Activated T-cell treated with anti-CD3 and anti-CD28 coated beads, Interleukin-2, amount 50 U/mL, for 24 hours (primary cell): ENCODE measurements at places on chromosomes 6 and 20.

DNA sequence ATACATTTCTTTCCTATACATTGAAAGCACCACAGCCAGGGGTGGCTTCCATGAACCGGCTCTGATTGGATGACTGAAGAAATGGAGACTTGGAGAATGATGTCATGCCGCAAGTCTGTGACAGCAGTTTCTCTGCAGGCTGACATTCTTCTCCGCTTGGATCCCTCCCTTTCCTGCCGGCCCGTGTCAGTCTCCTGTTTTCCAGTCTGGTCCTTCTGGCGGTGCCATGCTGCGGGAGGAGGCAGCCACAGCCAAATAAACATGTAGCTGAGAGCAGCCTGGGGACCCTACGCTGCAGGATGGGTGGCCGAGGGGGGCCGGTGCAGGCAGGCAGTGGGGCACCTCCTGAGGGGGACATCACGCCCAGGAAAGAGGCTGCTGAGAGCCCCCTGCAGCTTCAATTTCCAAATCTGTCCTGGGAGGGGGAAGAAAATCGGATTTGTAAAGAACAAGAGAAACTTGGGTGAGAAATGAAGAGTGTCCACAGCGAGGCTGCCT lies 178.0 kb downstream of the TAF4 start:
- DNase-seq, result no peak

DNA sequence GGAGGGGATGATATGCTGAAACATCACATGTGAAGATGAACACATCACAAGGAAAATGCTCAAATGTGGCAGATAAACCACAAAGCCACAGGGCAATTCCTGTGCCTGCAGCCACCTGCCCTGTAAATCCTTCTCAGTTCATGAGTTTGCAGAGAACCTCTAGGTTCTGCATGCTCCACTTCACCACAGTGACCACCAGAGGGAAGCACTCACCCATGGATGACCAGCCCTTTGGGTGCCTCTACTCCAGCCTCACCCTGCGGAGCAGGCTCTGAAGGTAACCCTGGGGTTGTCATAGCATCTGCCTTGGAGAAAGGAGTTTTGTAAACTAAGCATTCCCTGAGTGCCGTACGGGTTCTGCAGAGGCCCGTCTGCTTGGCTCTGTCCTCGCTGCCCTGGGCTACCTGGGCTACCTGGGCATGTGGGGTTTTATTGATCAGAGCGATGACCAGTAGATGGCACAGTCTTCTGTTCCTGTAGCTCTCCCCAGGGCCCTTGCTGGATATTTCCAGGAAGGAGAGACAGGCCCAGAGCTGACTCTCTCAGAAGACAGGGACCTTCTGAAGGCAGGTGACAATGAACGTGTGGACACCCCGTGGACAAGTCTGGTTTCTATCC lies 31.7 kb upstream of the CST1 start:
- no peak for DNase-seq

- DNase-seq, result no peak
Measured at GRCh38 chr6:154382740-154383139, 26.1 kb upstream of the IPCEF1 start.

GRCh38 chr20:44780226-44780625 lies 30.1 kb downstream of the RIMS4 start:
- peak; percentile 37 for DNase-seq

GRCh38 chr6:33132081-33132524 lies 56.3 kb downstream of the HLA-DPB1 start:
- no peak for DNase-seq

GRCh38 chr6:10947966-10948365 lies 61.1 kb downstream of the SYCP2L start:
- DNase-seq, result no peak

DNA sequence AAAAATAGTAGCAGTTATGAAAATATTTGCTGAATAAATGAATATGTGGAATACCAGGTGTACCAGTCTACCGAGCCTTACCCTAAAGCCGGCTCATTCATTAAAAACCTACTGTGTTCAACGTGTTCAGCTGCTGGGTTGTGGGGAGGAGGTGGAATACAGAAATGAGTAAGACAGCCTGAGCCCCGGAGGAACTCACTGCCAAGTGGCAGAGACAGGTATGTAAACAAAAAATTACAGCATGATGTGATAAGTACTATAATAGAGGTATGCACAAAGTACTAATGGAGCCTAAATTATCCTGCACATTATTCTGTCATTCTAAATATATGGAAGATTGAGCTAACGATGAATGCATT lies 6.8 kb upstream of the ADTRP start:
- no peak for DNase-seq

DNA sequence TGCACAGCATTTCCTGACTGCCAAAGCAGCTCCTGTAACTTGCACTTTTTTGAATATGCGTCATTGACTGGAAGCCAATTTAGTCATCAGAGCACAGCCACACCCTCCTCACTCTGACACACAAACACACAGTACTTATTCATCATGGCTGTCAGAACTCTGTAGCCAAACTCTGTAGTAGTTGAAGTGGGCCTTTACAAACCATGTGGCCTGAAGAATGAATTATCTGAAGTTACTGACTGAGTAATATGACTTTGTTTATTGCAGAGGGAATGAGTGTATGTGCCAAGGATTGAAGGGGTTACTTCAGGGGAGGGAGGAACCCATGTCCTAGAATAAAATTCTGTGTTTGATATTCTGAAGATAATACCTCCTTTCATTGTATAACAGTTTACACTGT lies 102.7 kb downstream of the FIG4 start:
- DNase-seq, result no peak

- DNase-seq, result no peak
Measured at GRCh38 chr6:134720353-134721059, 229.4 kb downstream of the ALDH8A1 start.

DNA sequence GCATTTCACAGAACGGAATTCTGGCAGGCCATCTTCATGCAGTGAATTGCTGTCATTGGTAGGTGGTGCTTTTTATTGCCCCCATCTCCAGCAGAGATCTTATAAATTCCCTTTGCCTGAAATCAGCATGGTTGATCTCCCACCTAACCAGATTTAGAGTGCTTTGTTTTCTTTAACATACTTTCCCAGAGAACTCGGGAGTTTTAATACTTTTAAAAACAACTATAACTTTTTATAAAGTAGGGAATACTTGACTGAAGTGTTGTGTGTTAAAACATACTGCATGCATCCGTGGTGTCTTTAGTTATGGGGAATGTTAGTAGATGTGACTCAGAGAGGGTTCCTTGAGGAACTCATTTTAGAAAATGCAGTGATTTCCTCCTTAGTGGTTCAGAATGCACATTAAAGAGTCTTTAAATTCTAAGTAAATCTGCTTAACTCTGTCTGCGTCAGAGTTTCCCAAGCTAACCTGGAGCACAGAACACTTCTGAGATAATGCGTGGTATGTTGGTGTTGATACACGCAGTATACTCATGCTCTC lies 54.9 kb downstream of the AKAP12 start:
- DNase-seq, result no peak

DNA sequence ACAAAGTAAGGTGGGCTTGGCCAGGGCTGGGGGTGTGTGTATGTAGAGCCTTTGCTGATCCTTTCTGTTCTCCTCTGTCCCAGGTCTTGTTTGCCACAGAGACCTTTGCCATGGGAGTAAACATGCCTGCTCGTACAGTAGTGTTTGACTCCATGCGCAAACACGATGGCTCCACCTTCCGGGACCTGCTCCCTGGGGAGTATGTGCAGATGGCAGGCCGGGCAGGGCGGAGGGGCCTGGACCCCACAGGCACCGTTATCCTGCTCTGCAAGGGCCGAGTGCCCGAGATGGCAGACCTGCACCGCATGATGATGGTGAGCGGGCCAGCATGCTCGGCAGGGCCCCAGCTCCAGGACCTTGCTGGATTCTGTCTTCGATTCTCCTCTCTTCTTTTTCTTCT lies 6.2 kb downstream of the DXO start:
- no peak for DNase-seq

DNA sequence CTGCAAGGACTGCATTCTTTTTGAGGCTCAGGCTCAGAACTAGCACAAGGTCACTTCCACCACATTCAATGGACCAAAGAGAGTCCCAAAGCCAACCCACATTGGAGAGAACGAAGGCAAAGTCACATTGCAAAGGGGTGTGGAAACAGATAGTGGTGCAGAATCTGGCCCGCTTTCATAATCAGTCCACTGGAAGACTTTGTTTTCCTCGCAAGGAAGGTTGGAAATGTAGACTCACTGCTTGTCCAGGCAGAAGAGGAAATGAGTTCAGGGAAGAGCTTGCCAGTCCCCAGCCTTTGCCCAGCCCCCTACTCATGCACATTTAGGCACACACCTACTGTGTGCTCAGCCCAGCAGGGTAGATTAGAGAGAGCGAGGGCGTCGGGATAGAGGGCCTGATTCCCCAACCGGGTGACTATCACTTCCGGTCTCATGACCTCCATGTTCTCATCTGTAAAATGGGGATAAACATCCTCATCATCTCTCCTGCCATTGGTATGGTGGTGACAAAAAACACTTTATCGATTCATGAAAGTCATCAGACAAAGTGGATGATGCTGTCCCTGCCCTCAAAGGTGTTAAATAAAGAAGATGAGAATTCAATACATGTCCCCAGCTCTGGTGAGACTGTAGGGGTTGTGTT lies 24.3 kb upstream of the CCN5 start:
- DNase-seq, result no peak

- no peak for DNase-seq
Measured at GRCh38 chr20:52405986-52406385, 214.4 kb upstream of the ZFP64 start.

- no peak for DNase-seq
Measured at GRCh38 chr20:7695635-7696034, 244.6 kb downstream of the HAO1 start.

- DNase-seq, result no peak
Measured at GRCh38 chr6:43779852-43780236, 9.8 kb downstream of the VEGFA start.

DNA sequence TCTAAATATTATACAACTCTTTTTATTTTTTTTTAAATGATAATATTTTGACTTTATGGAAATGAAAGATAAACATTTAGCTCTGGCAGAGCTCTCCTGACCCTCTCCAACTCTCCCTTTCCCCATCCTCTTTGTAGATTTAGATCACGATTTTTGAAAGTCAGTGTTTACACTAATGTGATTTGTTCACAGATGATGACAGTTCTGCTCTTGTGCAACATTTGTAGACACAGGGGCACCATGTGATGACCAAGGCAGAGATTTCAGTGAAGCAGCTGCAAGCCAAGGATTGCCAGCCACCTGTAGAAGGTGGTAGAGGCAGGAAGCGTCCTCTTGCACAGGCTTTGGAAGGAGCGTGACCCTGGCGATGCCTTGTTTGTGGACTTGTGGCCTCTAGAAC lies 483.2 kb downstream of the QKI start:
- DNase-seq, result no peak

DNA sequence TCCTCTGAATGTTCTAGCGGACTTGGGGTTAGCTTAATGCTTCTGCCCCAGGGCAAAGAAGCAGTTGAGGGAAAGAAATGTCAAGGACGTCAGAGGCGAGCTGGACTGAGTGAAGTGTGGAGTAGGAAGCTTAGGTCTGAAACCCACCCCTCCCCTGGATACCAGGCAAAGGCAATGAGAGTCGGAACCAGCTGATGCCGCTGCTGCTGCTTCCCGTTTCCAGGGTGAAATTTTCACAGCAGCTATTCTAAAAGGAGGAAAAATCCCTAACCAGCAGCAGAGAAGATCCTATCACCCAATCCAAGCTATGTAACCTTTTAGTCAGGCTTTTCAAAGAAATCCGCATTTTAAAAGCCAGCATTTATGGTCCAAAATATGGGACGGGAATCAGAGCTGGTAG lies 564.3 kb downstream of the LMBRD1 start:
- no peak for DNase-seq

DNA sequence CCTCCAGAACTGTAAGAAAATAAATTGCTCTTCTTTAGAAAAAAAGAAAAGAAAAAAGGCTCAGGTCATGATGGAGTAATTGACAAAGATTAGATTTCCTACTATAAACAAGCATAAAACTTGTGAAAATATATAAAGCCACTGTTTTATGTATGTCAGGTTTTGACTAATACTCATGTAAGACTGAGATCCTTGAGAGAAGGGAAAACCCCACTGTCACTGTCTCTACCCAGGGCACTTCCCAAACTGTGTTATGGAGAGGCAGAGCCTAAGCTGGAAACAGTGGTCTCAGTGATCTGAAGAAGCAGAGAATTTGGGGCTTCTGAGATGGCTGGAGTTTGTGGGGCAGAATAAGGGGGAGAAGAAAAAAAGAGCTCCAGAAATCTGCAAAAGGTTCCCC lies 7.6 kb downstream of the ACAT2 start:
- no peak for DNase-seq

GRCh38 chr20:41345729-41346067 lies 5.1 kb downstream of the LPIN3 start:
- no peak for DNase-seq

GRCh38 chr6:163416557-163417253 lies 2.2 kb downstream of the QKI start:
- no peak for DNase-seq

- no peak for DNase-seq
Measured at GRCh38 chr6:85865420-85866369, 223.0 kb upstream of the SYNCRIP start.

- no peak for DNase-seq
Measured at GRCh38 chr6:149028767-149029405, 282.1 kb downstream of the UST start.

- no peak for DNase-seq
Measured at GRCh38 chr6:156780962-156781853, 4.0 kb downstream of the ARID1B start.

DNA sequence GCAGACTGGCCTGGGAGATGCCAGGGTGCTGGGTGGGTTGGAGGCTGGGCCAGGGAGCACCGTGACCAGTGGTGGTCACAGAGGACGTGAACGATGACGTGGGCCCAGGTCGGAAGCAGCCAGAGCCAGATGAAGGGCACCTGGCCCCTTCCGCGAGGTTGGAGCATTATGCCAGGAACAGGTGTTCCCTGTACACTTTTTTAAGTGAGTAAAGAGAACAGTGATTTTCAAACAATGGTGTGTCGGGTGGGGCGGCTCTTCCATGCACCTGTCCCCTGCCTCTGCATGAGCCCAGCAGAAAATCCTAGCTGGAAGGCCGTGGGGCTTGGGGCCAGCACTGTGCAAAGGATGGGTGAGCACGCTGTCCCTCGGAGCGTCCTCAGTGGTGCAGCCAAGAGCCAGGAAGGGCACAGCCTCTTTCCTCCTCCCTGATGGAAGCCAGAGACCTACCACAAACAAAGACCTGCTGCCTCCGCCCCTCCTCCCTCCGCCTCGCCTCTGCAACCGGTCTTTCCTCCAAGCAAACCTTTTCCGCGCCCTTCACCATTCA lies 350.5 kb downstream of the ZFAND3 start:
- no peak for DNase-seq

GRCh38 chr6:152057832-152058498 lies 250.5 kb downstream of the ESR1 start:
- DNase-seq, result no peak

- no peak for DNase-seq
Measured at GRCh38 chr20:35595456-35595855, 20.2 kb upstream of the SPAG4 start.

- no peak for DNase-seq
Measured at GRCh38 chr20:17967521-17968365, 851 bp downstream of the SNX5 start.

DNA sequence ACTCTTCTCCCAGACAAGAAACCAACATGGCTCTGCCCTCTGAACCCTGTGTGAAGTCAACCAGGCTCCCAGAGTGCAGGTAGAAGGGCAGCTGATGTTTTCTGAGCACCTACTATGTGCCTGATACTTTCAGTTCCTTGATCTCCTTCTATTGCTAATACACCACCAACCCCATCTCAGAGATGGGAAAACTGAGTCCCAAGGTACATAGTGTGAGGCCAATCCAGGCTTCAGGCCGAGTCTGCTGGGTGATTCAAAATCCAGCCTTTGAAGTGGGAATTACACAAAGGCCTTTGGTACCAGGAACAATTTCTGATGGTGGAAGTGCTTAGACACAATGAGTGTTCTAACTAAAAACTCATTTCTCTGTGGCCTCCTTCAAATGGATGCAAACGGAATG lies 96.3 kb downstream of the NFATC2 start:
- DNase-seq, result no peak
